ENCODE measurements at places on chromosomes 6 and 20. TPM values are rescaled to one million over a fixed set of nuclear protein-coding genes. Genes with fewer than 3 reads are reported as not detected.

The VSX1 gene
- total RNA-seq: not detected

- DNase-seq: no peak
Observed at GRCh38 chr6:137927777-137928218, 60.7 kb downstream of the TNFAIP3 start.

DNA sequence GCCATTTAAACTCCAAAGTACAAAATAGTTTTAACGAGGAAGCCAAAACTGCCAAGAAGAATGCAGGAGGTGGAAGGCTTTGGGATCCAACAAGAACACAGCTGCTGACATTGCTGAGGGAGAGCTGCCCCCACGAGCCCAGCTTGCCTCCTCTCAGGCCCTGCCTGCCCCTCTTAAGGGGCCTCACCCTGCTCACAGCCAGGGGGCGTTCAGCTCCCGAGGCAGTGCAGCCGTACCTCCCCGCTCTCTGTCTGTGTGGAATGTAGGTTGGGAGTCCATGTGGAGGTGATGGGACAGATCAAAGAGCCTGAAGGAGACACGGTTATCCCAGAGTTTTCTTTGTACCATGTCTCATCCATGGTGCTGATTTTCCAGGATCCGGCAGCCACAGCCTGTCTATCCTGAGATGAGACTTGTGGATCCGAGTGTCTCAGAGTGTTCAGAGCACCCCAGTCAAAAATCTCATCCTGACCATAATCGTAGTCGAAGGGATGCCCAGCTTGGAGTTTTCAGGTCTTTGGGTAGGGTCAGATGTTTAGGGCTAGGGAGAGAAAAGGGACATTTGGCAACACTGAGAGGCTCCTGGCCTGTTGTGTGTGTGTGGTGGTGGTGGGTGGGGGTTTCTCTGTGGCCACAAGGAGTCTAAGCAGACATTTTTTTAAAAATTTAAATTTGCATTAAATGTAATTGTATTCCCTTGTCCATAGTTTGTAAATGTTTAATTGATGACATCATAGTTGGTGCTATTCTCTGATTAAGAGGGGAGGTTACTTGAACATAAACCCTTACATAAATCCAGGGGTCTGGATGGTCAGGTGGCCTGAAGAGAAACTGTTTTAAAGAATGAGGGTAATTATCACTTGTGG, 111.4 kb upstream of the CLDN20 start:
- no peak for DNase-seq

- DNase-seq: peak; percentile 75
Observed at GRCh38 chr20:49887251-49888211, 27.8 kb downstream of the SPATA2 start.

GRCh38 chr6:16205377-16206144, 32.8 kb upstream of the GMPR start:
- no peak for DNase-seq

Data from posterior vena cava (tissue), 2 donors.